ENCODE measurements at places on chromosomes 5 and 9.

DNA sequence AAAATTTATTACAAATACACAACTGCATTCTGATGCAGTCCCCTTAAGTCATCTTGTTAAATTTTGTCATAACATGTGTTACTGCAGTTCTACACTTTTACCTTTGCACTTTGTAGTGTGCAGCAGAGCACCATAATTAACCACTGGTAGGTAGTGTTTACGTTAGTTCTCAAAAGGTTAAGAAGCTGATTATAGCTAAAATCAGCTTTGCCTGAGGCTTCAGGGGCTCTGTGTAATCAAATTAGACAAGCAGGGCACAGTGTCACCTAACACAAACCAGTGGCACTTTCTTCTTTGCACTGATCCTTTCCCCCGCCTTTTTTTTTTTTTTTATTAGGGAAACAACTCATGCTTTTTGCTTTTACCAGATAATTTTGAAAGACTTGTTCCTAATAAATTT, 26.1 kb downstream of the POU5F2 start:
- no peak for DNase-seq

DNA sequence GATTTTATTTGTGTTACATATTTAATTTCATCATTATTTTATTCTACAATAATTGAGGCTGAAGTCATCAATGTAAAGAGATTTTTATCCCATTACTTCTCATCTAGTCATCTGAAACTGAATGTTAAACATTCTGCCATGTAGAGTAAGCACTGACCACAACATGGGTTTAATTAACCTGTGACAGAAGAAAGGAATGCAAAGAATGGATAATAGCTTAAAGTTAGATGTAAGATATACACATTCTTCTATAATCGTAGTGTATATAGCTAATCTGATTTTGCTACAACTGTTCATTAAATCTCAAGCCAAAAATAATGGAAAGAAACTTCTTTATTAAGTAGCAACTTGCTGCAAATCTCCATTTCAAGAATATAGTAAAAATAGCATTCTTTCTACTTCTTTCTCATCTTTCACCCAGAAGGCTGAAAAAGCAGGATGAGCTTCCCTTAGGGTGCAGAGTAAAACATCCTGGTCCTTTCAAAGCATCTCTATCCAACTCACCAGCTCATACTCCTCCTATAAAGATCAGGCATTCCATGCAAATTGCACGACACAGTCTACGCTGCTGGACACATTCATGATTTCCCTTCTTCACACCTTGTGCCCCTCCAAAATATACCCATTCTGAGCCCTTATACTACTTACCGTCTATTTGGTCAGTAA, 115.2 kb downstream of the EFNA5 start:
- DNase-seq, result no peak

GRCh38 chr9:38183994-38184568, 115.1 kb upstream of the SHB start:
- no peak for DNase-seq

- DNase-seq, result no peak
Observed at GRCh38 chr5:157744051-157745011, 819 bp downstream of the LSM11 start.

DNA sequence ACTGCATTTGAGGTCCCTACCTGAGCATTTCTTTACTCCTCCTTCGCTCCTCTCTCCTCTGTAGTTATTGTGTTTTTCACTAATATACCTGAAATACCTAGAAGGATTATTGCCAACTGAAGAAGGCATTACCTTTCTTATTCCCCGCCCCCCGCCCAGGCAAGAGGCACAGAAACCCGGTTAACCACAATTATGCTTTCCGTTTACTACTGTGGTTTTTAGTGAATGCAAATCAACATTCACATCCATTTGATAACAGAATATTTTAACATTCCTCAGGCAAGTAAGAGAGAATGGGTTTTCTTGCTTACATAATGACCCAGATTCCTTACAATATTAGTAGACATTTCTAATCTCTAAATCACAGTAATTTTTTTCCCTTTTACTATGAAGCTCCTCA, 136.9 kb downstream of the PCSK5 start:
- no peak for DNase-seq

DNA sequence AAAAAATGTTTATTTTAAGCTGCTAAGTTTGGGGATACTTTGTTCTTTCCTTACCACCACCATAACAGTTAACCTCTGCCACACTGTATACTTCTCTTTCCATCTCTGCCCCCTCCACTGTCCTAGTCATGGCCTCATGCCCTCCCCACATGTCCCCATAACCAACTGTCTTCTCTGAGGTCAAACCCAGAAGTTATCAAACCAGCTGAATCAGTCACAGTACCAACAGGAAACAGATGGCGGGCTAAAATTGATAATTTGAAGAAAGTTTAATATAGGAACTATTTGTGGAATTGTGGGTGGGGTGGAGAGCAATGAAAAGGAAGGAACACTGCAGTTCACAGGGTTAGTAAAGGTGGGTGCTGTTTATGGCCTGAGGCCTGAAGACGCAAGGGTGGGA, 5.7 kb upstream of the DCTN4 start:
- DNase-seq, result no peak

DNA sequence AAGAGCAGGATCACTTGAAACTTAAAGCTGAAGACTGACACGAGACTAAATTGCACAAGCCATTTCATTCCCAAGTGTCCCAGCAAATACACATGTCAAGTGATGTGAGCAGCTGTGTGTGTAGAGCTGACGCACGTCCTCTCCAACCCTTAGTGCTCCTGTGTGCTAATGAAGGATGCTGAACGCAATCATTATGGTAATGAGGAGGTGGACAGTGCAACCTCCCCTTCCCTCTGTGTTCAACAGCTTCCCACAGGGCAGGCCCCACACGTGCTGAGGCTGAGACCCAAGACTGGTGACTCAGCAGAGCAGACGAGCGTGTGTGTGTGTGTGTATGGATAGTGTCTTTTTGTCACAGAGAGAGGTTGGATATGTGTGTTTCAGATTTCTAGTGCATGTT, 702.1 kb downstream of the SEMA5A start:
- DNase-seq, result no peak

- DNase-seq, result no peak
Observed at GRCh38 chr5:133245191-133246052, 193.6 kb downstream of the HSPA4 start.

GRCh38 chr5:135452321-135453030, at the start of gene TIFAB:
TIFAB (minus strand) TSS chr5:135452351; CDS start chr5:135449939, 2,412 bp downstream.
- DNase-seq, result no peak

DNA sequence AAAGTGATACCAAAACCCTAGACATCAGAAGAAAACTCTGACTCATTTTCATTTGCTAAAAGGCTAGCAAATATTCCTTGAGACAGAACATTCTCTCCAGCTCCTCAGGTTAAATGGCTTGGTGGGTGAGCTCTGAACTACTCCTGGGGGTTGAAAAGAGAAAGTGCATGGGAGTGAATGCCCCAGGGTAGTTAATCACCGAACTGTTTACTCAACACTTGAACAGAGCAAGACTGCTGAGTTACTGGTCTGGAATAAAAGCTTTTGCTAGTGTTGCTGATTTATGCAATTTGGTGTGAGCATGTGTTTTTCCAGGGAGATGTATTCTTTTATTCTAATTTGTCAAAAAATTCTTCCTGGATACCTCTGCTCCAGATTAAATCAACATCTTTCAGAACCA, 88.3 kb upstream of the PRDM9 start:
- DNase-seq, result no peak

DNA sequence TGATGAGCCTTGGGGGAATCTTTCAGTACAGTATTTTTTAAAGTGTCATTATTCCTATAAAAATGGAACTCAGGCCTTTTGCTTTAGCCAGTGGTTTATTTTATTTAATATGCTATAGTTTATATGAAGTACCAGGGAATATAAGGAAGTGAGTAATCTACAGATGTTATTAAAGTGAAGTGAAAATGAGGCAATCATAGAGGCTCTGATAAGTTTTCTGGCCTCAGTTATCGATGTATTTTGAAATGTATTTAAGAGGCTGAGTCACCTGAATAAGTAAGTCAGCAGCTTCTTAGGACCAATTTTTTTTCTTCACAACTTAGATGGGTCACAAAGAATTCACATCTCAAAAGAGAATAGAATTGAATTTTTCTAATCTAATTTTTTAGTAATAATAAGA, 829.0 kb downstream of the DNAH5 start:
- no peak for DNase-seq

DNA sequence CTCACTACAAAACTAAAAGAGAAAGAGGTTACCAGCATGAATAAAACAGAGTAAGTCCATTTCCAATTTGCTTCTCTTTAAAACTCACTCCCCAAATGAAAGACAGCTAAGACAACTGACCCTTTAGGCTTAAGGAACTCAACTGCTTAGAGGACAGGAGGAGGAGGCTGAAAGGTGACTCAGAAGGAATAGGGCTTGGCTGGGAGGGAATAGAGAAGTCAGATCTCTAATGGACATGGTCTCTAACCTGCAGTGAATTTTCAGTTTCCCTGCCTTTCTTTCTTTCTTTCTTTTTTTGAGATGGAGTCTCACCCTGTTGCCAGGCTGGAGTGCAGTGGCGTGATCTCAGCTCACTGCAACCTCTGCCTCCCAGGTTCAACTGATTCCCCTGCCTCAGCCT, 261.8 kb upstream of the CLINT1 start:
- DNase-seq, result no peak

DNA sequence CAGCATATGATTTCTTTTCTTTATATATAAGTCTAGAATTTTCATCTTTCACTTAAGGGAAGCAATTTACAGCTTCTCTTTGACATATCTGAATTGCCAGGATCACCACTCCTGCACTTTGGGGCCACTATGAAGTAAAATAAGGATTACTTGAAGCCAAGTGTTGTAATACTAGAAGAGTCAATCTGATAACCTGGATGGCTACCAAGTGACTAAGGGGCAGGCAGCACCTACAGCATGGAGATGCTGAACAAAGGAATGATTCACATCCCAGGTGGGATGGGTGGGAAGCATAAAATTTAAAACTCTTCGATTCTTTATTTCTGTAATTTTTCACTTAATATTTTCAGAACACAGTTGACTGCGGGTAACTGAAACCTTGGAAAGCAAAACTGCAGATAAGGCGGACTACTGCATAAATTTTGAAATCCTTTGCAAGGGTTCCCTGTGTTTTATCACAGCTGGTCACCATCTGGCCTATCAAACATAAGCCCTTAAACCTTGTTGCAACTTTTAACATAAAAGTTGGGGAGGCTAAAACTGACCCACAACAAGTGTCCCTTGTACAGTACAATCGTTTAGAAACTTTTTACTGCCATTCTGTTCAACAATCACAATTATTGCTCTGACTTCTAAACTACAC, 31.2 kb downstream of the NR3C1 start:
- DNase-seq, result no peak

- DNase-seq, result no peak
Observed at GRCh38 chr9:132894862-132895835, 16.5 kb downstream of the SPACA9 start.

DNA sequence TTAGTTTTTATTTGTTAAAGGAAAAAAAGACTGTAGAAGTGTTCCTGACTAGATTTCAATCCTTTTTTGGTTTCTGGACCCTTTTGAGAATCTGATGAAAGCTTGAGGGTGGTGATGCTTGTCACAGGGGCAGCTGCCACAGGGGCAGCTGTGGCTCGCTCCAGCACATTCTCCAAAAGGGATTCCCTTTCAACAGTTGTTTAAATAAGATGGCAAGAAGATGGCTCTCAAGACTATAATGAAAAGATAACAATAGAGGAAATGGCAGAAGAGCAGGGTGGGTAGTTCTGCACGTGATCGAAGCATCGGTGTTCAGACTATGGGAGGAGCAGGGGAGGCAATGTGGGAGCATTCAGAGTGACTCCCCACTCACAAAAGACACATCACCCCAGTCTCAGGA, 46.5 kb upstream of the TNFAIP8 start:
- no peak for DNase-seq

GRCh38 chr9:11097020-11097419, 484.2 kb upstream of the PTPRD start:
- DNase-seq, result no peak

- no peak for DNase-seq
Observed at GRCh38 chr9:89872426-89872912, 267.7 kb downstream of the GADD45G start.

GRCh38 chr5:53167836-53168235, 58.3 kb upstream of the MOCS2 start:
- no peak for DNase-seq

- DNase-seq, result no peak
Observed at GRCh38 chr5:172692451-172692850, 51.4 kb downstream of the NEURL1B start.

- DNase-seq, result no peak
Observed at GRCh38 chr5:175025077-175025476, 300.7 kb downstream of the MSX2 start.

DNA sequence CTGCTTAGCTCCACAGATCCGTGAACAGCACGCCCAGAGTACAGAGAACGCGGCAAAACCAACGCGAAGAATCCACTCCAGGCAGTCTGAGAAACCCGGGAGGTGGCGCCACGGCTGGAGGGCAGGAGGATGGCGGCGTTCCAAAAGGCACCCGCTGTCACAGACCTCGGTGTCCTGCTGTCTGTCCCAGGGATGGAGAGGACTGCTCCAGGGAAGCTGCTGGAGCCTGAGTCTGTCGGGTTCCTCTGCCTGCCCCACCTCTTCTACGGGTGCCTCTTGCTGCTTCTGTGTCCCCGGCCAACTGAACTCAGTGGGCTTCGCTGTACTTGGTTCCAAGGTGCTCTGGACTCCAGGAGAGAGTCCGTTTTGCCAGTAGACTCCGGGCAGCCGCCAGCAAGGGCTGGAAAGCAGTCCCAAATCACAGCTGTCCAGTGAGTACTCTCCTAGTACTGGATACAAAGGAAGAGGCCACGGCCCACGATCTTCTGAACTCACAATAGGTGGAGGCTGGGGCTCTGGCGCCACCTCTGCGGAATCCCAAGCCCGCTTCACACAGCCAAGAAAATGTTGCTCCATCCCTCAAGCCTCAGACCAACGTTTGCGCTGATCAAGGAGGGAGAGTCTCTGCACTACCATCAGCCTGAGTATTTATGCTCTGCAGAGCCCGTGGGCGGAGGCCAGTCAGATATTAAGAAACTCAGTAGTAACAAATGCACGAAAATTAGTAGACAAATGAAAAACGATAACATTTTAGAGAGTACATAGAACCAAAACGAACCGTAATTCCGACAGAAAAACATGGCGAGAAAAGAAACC, 440 bp downstream of the ANXA2R start:
- DNase-seq, result no peak

DNA sequence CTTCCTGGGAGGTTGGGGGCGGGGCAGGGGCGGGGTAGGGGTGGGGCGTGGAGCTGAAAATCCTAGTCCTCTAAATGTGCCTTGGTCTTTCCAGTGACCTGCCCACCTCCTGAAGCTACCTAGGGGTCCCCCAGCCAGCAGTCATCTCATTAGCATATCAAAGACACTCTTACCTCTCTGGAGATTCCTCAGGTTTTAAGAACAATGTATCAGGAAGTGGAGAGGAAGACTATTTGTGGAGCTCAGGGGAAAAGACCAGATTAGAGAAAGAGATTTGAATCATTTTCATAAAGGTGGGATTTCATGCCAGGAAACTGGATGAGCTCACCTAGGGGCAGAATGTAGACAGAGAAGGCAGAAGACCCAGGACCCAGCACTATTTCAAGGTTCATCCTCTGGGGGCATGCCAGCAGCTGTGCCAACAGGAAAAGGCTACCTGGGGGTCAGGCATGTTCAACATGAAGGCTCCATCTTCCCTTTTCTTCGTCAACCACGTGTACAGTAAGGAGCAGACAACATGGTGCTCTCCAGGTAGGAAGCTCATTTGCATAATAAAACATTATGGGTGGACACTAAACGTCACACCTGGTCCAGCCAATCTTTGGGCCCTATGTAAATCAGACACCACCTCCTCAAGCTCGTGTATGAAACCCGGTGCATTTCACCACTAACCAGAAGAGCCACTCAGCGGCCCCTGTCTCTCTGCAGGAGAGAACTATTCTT, 6.9 kb downstream of the GMCL2 start:
- no peak for DNase-seq

Measured in stimulated activated CD8-positive, alpha-beta memory T cell treated with anti-CD3 and anti-CD28 coated beads, Interleukin-4, amount 100 ng/mL, for 1 hour (primary cell).